Calu3 (cell line): ENCODE measurements at places on chromosomes 1 and 21.
A peak's percentile ranks its signal among the peaks of the same experiment; 100 is the strongest.

DNA sequence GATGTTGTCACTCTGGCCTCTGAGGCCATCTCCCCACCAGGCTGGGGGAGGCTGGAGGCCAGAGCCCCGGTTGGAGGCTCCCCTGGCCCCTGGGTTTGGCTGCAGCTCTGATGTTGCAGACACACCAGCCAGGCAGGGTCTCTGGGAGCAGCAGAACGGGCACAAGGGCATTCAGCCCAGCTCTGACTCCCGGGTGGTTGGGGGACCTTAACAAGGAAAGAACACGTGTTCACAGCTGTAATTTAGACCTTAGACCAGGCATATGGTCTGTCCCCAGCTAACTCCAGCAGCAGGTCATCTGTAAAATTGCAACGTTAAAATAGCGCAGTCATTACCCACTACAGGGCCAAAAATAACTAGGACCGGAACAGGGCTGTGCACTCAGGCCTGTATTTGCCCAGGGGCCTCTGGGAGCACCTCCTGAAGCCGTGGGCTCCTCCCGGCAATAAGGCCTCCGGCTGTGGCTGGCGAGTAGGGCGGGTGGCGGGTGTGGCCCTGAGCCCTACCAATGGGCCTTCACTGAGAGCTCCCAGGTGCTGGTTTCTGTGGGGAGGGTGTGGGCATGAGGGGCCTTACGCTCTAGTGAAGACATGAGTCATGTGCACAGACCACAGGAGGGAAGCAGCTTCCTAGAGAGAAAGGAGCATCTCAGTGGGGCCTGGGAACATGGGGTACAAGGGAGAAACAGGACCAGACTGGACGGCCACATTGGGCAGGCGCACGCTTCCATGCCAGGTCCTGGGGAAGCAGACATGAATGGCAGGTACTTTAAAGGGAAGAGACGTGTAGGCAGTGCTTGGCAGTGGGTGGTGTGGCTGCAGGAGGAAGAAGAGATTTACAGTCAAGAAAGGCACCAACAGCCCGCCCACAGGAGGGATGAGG lies 6.1 kb downstream of the LDLRAP1 start:
- no peak for DNase-seq

DNA sequence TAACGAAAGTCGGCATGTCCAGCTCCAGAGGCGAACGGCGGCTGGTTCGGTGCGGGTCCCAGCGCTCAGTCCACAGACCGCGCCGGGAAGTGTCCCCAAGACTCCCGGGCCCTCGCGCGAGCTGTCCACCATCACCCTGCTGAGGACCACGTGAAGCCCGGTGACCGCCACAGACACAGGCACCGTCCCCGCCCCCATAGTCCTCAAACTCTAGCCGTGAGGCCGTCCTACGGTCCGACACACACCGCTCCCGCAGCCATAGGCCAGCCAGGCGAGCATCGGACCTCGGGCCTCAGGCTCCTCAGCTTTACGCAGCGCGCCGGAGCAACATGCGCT lies 535 bp downstream of the SETD4 start:
- peak; percentile 37 for DNase-seq

GRCh38 chr21:25561668-25562641 lies 45.3 kb downstream of the MRPL39 start:
- DNase-seq, result peak; percentile 48

DNA sequence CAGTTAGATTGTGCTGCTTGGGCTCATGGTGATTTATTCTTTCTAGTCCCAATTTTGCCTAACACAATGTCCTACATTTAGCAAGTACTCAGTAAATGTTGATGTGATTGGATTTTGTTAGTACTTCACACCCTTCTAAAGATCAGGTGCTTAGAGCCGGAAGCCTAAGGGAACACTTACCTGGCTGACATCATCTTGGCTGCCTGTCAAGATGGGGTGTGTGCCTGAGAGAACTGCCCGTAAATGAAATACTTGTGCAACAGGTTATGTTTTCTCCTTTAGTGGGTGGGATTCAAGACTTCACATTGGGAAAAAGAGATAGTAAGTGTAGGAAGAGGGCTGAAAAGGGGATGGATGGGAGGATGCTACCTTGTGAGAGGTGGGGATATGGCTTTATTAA lies 75.5 kb upstream of the MACF1 start:
- DNase-seq, result peak; percentile 83

DNA sequence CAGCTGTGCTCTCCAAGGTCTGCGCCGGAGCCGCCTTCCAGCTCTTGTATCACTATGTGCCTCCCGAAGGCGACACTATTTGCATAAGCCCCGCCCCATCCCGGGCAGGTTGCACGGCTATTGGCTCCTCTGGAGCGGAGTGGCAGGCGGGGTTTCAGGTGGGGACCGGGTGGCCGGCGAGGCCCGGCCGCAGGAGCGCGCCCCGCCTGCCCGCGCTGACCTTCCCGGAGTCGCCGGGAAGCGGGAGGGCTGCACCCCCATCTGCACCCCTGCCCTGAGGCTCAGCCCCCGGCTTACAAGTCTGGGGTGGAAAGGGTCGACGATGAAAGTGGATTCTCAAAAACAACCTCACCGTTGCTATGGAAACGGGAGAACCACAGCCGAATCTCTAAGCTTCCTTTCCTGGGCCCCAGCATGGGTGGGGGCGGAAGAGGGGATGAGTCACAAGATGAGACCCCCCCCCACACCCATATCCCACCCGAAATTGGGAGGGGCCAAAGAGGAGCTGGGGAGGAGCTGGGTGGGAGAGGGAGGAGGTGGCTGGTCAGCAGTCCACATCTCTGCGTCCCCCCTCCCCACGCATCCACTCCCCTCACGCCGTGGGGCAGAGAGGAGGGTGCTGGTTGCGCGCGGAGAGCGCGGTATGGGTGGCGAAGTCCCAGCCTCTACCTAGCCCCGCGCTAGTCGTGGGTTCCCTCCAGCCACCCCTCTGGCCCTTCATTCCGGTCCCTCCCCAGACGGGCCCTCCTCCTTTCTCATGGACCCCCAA lies at the start of gene HPCAL4:
HPCAL4 (minus strand) TSS at position 51 of the 769 bp plus-strand sequence. CDS start 6,830 bp downstream, outside the sequence.
- peak; percentile 95 for DNase-seq

GRCh38 chr21:43933199-43933598 lies 68.2 kb downstream of the AGPAT3 start:
- DNase-seq, result no peak

GRCh38 chr1:145828367-145829026 lies 4.5 kb downstream of the POLR3C start:
- no peak for DNase-seq

DNA sequence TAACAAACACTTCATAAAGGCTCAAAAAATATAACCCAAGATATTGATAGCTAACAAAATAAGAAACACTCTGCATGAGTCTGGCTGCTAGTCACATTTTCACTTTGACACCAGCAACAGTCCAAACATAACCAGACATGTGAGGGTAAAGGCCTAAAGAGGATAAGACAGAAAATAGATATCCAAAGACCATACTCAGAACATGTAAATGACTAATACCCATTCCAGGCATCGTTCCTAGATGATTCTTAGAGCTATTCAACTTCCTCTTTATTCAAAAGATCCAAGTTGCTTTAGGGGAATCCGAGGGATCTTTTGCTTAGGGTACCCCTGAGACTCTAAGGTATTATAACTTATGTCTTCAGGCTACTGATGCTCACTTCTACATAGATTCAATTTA lies 5.1 kb downstream of the COL24A1 start:
- DNase-seq, result no peak

- DNase-seq, result no peak
These were observed 2.4 kb downstream of the ADPRS start for GRCh38 chr1:36091141-36091540.

DNA sequence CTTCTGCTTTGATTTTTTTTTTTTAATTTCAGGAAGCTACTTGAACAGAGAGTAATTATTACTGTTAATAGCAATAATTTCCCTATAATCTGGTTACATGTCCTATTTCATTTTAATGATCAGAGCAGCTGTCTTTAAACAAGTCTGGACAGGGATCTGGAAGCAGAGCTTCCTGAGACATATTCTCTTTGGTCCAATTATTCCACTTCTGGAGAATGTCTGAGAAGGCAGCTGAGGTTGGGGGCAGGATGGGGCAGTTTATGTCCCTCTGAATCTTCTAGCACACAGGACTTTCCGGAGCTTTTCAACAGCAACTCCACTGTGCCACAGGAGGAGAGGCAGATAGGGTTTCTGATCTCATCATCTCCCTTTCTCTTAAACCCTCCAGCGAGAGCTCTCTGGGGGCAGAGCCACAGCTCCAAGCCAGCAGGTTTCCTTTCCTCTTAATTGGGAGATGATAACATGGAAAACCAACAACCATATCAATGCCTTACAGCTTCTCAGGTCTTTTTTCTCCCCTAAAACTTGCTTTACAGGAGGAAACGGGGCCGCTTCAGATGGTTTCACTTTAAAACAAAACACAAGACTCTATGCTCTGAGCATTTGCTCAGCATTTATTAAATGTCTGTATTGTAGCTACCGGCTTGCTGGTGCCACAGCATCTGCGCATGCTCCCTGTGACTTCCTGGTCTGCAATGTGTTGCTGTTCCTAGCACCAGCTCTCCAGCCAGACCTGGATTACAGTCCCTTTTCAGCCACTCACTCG lies 425.7 kb upstream of the USP24 start:
- DNase-seq, result no peak
